ENCODE measurements at places on chromosomes 2 and 18. TPM values are rescaled to one million over a fixed set of nuclear protein-coding genes. Genes with fewer than 3 reads are reported as not detected.

Gene HS1BP3
- 8.0 TPM for total RNA-seq

Gene METTL4
- 6.5 TPM for total RNA-seq

Gene DSG1
- total RNA-seq = not detected

Gene CSRNP3
- 2.7 TPM for total RNA-seq

Gene HS6ST1
- 10.3 TPM for total RNA-seq

Gene MARCO
- total RNA-seq = not detected

Gene CRACDL
- 1.3 TPM for total RNA-seq

Gene KCNG2
- total RNA-seq = not detected

Gene CD207
- total RNA-seq = not detected

Gene WNT10A
- total RNA-seq = 0.12 TPM

All from Daoy (cell line).